ENCODE measurements at places on chromosomes 2 and 18. TPM values are rescaled to one million over a fixed set of nuclear protein-coding genes. Genes with fewer than 3 reads are reported as not detected.

The CHRNG gene
- not detected for total RNA-seq

The TGFA gene
- 10.7 TPM for total RNA-seq

The RAB6C gene
- 0.16 TPM for total RNA-seq

The SERPINB3 gene
- total RNA-seq: not detected

The CCDC121 gene
- total RNA-seq: 4.3 TPM

The IL36G gene
- 2.8 TPM for total RNA-seq

The LRRC30 gene
- total RNA-seq: not detected

The HS1BP3 gene
- 35.9 TPM for total RNA-seq

The NPPC gene
- total RNA-seq: not detected

The EVX2 gene
- total RNA-seq: not detected

The CCDC88A gene
- 12.5 TPM for total RNA-seq

The ABCG8 gene
- total RNA-seq: not detected

The CREG2 gene
- total RNA-seq: not detected

The NFATC1 gene
- total RNA-seq: 10.8 TPM

The MAP3K19 gene
- not detected for total RNA-seq

The NLRC4 gene
- total RNA-seq: 0.37 TPM

The CYP27A1 gene
- total RNA-seq: 48.3 TPM

The POMC gene
- not detected for total RNA-seq

The UGT1A5 gene
- total RNA-seq: 4.2 TPM

The CDH2 gene
- not detected for total RNA-seq

The NOSTRIN gene
- 44.5 TPM for total RNA-seq

All from transverse colon (tissue), 4 donors.